Endothelial cell (in vitro differentiated cells): ENCODE measurements at places on chromosomes 4 and X.

GRCh38 chr4:183364025-183364424 is 41.8 kb upstream of the CLDN24 start:
- no peak for DNase-seq

GRCh38 chr4:73865431-73866096 is 3.6 kb upstream of the CXCL1 start:
- DNase-seq: no peak

DNA sequence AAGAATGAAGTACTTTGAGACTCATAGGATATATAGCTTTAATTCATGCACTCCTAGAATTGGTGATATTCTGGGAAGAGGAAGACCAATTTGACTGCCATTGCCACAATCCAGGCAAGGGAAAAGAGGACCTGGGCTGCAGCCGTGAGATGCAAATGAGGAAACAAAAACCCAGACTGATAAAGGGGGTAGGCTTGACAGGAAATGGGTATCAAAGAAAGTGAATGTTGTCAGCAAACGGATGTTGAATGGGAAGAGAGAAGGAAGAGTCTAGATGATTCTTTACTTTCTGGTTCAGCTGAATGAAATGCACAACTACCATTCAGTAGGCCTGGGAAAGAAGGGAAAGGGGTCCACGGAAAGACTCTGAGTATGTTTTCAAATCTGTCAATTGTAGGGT is 17.1 kb upstream of the ARHGEF6 start:
- DNase-seq: no peak

DNA sequence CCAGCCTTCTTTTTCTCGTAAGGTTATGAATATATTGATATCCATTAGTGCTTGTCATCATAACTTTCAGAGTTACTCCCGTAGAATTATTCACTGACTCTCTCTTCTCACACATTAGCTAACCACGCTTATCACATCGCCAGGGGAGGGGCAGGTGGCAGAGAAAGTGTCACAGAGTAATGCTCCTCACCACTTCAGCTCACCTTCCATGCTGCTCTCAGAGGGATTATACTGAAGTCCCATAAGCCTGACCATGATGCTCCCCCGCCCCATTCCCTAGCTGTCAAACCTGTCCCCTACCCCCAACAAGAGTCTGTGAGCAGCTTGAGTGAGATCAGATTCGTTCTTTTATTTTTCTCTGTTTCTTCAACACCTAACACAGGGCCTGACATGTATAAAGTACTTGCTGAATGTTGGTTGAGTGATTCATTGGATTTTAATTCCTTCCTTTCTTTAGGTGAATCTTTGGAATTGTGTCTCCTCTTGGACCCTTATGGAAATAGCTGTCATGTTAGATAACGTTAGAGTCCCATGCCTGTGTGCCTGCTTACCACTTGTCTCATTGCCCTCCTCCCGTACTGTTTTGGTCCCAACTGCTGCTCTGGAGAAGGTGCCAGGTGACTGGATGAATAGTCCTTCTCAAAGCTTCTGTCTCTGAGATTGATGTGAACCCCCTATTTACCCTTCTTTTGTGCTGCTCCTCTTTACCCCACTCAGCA is 55.1 kb downstream of the RS1 start:
- DNase-seq: no peak

DNA sequence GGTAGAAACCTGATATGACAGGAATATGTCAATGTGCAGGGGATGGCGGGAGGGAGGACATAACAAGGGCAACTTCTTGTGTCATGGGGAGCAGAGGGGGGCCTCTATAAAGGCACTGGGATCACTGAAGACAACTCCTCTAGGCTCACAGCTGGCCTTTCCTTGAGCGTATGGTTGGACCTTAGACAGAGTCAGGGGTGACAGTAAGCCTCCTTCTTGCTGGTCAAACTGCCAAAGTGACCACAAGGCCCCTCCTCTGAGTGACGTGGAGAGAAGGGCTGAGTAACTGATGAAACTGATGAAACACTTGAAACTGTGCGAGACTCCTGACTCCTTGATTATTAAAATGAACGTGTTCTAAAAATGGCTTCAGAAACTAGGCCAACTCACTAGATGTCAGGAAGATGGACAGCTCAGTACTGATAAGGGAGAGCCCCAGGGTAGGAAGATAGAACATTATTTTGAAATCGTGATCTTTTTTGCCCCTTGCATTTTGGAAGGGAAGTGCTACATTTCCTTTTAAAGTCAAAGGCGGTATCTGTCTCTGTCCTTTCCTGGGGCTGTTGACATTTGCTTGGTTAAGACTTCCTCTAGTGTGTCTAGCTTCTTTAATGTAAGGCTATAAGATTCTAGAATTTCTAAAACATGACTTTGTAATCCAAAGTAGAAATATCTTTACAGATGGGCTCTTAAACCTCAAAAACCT is 1.6 kb downstream of the RAB33A start:
- DNase-seq: no peak

- no peak for DNase-seq
Observed at GRCh38 chr4:40702800-40703151, 47.0 kb upstream of the NSUN7 start.

DNA sequence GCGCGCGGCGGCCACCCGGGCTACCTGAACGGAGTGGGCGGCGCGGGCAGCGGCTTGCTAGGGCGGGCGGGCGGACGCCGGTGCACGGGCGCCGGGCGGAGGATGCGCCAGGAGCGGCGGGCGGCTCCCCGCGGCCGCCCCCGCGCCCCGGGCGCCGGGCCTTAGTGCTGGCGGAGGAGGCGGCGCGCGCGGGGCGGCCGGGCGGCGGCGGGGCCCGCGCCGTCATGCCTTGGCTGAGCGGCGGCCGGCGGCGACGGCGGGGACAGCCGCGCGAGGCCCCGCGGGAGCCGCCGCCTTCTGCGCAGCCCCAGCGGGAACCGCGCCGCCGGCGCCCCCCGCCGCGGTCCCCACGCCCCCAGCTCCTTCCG is 48.2 kb downstream of the CLDN34 start:
- no peak for DNase-seq

GRCh38 chrX:126718440-126718839 is 101.1 kb upstream of the PRR32 start:
- no peak for DNase-seq

DNA sequence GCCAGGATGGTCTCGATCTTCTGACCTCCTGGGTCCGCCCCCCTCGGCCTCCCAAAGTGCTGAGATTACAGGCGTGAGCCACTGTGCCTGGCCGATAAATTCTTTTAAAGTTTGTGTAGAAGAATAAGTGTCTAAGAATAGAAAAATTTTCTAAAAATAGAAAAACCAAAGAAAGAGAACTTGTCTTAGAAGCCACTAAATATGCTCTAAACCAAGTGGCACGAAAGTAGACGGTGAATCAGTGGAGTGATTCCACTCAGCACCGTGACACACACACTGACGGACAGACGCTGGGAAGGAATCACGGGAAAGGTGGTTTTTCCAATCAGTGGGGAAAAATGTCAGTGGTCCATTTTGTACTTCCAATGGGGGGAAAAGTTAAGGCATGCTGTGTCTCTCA is 72.7 kb upstream of the PSAPL1 start:
- no peak for DNase-seq

GRCh38 chr4:132001542-132001941 is 1147.6 kb upstream of the PCDH10 start:
- no peak for DNase-seq

DNA sequence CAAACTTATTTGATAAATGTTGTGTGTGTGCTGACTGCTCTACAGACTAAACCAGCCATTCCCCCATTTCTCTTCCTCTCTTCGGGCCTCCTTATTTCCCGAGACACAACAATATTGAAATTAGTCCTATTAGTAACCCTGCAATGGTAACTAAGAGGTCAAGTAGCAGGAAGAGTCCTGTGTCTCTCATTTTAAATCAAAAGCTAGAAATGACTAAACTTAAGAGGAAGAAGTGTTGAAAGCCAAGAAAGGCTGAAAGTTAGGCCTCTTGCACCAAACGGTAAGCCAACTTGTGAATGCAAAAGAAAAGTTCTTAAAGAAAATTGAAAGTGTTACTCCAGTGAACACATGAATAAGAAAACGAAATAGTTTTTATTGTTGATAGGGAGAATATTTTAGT is 357.8 kb upstream of the SLC7A11 start:
- no peak for DNase-seq

DNA sequence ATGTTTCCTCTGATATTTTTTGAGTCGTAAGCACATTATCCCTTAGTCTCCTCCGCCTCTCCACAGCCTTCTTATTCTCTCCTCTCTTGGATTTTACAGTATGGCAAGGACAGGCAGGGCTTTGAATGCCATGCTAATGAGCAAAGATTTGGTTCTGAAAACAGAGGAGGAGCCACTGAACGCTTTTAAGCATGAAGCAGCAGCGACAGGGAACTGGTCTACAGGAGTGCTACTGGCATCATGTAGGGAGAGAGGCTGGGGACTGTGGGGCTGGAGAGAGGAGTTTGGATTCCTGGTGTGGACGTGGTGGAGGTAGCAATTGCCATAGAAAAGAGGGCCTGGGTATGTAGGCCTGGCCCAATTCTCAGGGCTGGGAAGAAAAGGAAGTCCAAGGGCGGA is 4.6 kb upstream of the CD99L2 start:
- DNase-seq: no peak

DNA sequence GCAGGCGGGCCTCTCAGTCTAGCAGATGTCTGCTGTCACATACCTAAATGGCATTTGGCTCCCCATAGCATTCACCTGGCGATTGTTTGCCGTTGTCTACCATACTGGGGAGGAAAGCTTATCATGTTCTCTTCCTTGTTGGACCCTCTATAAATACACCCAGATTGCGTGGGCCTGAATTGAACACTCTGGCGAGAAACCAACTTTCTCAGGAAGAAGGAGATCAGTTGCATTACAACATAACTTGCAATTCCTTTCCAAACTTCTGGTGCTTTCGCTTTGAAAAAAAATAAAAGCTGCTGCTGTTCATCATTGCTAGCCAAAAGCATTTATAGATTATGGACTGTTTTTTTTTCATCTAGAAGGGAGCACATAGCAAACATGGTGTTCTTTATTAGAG is 230.0 kb upstream of the GPC4 start:
- DNase-seq: no peak
